ENCODE measurements at places on chromosomes 7 and 10.

DNA sequence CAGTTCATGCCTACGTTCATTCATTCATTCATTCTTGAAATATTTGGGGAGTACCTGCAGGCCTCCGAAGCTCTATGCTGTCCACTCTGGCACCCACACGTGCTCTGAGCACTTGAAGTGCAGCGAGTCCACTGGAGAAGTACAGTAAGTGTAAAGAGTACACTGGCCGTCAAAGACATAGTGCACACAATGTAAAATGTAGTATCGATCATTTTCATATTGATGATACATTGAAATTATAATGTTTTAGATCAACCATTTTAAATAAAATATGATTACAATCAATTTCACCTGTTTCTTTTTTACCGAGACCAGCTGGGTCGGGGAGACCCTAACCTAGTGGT is 37.0 kb upstream of the PURB start:
- DNase-seq: no peak

- DNase-seq: no peak
Measured at GRCh38 chr7:151927011-151927410, 29.2 kb upstream of the GALNTL5 start.

DNA sequence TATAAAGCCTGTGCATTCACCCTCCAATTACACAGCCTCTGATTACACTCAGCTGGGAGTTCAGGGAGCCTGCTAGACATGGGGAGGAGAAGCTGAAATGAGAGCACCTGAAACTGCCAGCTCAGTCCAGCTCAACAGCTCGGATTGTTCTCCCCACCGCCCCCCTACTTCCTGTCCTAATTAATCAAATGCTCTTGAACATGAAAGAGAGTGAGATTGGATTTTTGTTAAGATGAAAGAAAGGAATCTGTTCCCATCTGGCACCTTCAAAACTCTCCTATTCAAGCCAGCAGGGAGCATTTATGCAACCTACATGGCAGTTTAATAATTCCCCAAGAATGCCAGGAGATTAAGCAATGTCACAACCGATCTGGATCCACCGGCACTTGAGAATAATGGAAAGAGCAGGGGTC is 98.0 kb downstream of the NPSR1 start:
- DNase-seq: no peak

DNA sequence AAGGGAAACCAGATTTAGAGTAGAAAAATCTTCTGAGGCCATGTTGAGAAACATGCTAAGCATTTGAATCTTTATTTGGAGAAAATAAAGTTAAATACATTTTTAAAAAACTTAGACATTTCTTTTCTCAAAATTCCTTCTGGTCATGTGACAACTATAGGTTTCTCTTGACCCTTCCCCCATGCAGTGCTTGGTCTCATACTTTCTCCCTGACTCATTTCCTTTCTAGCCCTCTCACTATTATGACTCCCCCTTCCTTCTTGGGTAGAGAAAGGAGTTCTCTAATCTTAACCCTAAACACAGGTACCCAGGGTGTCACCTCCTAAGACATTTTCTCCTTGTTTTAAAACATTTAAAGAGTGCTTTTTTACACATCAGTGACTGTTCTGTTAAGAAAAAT is 179.5 kb upstream of the TMEM106B start:
- DNase-seq: no peak

GRCh38 chr10:68121852-68122251 is 12.6 kb downstream of the MYPN start:
- no peak for DNase-seq

GRCh38 chr10:120598386-120598785 is 141.4 kb downstream of the PLPP4 start:
- no peak for DNase-seq

- no peak for DNase-seq
Measured at GRCh38 chr10:102781921-102782557, 38.3 kb downstream of the WBP1L start.

DNA sequence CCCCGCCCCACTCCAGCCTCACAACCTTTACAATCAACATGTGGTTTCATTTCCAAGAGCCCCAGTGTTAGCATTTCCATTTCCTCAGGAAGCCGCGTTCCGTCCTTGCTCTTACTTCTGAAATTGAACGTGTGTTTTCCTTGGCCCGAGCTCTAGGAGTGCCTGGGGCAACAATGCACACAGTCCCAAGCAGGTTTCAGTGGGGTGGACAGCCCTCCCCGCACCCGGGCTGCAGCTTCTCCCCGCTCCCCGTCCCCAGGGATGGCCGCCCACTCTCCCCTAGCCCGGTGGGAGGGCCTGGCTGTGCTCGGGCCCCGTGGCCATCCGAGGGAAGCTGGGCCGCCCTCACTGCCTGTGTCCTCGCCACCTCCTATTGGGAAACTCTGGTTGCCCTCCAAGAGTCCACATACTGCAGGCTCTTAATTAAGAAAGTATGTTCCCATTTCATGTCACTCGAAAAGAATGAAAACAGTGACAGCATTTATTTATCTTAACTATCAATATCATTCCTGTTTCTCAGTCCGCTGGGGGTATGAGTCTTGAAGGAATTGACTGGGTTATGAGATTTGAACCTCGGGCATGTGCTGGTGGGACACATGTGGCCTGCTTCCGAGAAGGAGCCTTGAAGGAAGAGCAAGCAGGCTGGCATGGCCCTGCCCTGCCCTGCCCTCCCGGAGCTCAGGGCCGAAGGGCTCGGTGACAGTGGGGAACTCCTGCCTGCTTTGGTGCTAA is 163.8 kb downstream of the GRK5 start:
- no peak for DNase-seq

- DNase-seq: no peak
Measured at GRCh38 chr10:126084369-126084768, 188.0 kb downstream of the FANK1 start.

GRCh38 chr7:41925946-41926345 is 223.1 kb upstream of the INHBA start:
- DNase-seq: no peak

GRCh38 chr7:72415586-72415985 is 3.4 kb upstream of the CALN1 start:
- no peak for DNase-seq

DNA sequence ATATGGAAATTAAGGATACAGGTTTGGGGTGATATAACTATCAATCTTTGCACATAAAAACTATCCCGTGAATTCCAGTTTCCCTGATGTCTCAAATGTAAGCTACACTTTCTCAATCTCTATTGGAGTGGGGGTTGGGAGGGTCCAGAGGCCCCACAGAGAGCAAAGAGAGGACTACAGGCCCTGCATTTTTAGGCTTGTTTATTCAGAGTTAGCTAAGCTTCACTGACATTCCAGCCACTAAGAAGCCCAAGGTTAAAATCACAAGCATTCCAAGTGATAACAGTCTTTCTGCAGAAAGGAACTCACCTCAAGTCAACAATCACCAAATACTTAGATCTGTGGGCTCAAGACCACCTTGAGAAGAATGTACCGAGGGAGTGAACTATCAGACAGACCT is 31.6 kb upstream of the LAMB1 start:
- no peak for DNase-seq

- DNase-seq: no peak
Measured at GRCh38 chr10:24762966-24763623, 39.4 kb upstream of the ARHGAP21 start.

- DNase-seq: no peak
Measured at GRCh38 chr7:106075937-106076336, 36.2 kb downstream of the SYPL1 start.

- no peak for DNase-seq
Measured at GRCh38 chr10:26381986-26382385, 56.2 kb upstream of the APBB1IP start.

- no peak for DNase-seq
Measured at GRCh38 chr10:15485684-15486316, 114.7 kb upstream of the FAM171A1 start.

DNA sequence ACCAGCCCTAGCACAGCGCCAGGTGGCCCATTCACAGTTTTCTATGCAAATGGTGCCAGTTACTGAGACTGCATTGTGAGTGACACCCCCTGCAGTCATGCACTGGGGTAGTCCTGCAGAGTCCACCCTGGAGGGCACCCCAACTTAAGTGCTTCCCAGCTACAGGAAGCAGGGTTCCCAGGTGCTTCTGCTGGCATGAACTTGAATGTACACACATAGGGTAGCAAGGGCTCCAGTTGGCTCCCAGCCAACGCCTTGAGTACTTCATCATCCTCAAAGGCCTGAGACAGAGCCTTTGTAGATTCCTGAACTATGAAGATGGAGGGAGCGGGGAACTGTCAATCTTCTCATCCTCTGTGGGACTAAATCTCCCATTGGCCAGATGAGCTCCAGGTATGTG is 11.5 kb upstream of the NPFFR1 start:
- no peak for DNase-seq

GRCh38 chr7:131369354-131369753 is 41.7 kb downstream of the MKLN1 start:
- DNase-seq: no peak

DNA sequence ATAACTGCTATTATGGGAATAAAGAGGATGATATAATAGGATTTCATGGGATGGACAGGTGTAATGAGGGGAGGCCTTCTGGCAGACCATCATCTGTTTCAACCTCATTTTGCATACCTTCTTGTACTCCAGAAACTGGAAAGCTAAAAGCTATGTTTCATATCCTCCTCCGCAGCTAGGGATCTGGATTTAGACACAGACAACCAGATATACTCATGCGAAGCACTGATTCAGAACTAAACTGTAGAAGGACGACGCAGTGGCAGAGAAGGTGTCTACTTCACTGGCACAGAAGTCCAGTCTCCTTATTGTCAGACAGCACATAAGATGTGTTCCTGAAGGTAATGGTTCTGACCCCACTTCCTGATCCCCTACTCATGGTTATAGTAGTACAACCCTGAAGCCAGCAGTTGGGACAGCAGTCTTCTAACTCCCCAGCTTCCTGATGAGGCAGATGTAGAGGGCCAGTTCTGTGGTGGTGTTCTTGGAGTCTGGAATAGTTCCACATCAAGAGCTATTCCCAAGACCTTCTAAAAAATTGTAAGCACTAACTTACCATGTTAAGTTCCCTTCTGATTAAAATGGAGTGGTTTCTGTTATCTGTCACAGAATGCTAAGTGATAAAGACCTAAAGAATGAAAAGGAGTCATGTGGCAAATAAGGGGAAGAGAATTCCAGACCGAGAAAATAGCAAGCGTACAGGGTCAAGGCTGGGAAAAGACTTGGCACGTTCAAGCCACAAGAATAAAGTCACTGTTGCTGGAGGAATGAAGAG is 550.3 kb downstream of the GRM8 start:
- no peak for DNase-seq

- no peak for DNase-seq
Measured at GRCh38 chr7:51591223-51591622, 274.6 kb upstream of the COBL start.
